Activated T-cell treated with anti-CD3 and anti-CD28 coated beads for 4 hours (primary cell): ENCODE measurements at places on chromosomes 12 and 14.

DNA sequence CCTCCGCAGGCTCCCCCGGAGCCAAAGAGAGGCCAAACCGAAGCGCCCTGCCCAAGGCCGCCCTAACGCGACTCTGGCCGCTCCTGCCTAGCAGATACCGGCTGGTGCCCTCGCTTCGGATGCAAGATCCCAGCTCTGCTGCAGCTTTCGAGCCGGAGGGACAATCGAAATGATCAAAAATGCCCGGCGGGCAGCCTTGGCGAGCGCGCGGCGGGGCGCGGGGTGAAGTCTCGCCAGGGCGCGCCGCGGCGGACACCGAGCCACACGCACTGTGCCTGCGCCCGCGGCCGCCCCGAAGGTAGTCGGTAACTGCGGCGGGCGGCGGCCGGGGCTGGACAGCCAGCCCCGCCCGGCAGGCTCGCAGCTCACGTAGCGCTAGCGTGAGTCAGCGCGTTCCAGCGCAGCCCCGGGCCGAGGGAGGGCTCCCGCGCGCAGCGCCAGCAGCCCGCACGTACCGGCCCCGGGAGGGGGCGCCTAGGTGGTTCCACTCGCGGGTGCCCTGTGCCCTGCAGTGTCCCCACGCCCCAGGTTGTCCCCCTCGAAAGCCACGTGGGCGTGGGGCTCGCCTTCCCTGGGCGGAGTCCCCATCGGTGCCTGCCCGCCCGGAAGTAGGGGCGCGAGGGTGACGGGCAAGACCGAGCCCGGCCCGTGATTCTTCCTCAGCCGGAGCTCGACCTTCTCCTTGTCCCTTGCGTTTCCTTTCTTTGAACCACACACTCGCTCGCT is 109.2 kb upstream of the EGLN3 start:
- DNase-seq, result peak; percentile 22

DNA sequence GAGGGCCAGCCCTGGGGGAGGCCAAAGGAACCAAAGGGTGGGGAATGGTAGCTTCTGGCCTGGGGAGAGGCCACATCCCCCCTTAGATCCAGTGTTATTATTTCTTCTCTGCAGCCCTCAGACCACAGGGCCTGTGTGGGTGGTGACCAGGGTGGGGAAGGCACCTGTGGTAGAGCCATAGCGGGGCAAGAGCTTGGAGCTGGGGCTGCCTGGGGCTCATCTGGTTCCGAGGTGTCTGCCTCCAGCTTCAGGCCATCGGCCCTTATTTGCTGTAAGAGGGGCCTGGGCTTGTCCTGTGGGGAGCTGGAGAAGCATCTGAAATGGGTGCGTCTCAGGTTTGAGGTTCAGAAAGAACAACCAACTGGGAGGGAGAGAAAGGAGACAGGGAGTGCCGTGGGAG is 2.1 kb upstream of the B3GNT4 start:
- DNase-seq, result no peak

- DNase-seq, result no peak
Observed at GRCh38 chr12:132503618-132504204, 13.8 kb downstream of the FBRSL1 start.

DNA sequence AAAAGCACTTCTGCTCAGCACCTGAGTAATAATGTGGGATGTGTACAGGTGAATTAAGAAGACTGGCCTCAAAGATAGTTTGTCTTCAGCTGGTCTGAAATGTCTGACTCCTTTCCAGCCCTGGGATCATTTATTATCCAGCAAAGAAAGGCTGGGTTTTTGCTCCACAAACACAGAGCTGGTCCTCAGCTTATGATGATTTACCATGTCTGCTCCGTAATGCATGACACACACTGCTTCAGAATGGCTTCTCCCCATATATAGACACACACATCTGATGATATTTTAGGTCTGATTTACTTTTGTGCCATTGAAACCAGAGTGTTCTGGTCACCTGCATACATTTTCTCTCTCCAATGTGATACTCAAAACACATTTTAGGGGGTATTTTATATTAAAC is 225.0 kb downstream of the SLC25A21 start:
- no peak for DNase-seq

- DNase-seq, result no peak
Observed at GRCh38 chr12:131725503-131725902, 14.6 kb downstream of the SFSWAP start.

GRCh38 chr14:105021656-105022275 is 883 bp upstream of the CDCA4 start:
- peak; percentile 16 for DNase-seq
